ENCODE measurements at places on chromosomes 12 and 14. TPM values are rescaled to one million over a fixed set of nuclear protein-coding genes. Genes with fewer than 3 reads are reported as not detected.

The AREL1 gene
- 20.3 TPM for total RNA-seq

- DNase-seq = no peak
These were observed 174.5 kb downstream of the ETNK1 start for GRCh38 chr12:22799503-22799902.

DNA sequence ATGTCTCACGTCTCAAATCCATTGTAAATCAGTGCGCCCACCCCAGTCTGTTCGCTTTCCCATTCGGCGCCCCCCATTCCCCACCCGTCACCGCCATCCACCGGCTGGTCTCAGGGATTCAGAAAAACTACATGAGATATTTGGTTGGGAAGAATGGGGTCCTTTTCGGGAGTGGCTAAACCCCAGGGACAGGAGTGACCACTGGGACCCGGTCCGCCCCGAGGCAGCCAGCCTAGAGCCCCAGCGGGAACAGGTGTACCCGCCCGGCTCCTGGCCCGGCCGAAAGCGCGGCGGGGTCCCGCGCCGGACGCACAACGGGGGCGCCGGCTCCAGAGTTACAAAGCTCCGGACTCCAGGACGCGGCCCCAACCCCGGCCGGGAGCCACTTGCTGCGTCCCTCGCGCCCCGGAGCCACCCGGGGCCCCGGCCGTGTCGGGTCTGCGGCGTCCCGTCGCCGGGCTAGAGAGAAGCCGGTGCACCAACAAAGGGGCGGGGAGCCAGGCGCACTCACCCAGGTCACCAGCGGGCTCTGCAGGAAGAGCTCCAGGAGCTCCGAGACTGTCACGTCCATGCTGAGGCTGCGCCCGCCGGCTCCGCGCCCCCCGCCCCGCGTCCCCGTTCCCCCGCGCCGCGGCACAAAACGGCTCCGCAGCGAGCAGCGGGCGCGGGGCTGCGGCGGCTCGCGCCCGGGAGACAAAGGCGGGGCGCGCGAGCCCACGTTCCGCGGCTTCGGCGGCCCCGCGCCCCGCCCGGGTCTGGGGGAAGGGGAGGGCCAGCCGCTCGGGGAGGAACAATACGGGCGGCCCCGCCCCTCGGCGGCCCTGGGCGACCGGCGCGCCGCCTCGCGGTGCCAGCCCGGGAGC is at the start of gene CCDC88C:
Gene CCDC88C (minus strand): TSS at position 701 of the 863 bp plus-strand sequence. CDS start 130 bp downstream, at position 571.
- DNase-seq = peak; percentile 48

- DNase-seq = peak; percentile 92
These were observed 10.3 kb upstream of the ERP27 start for GRCh38 chr12:14948672-14949071.

DNA sequence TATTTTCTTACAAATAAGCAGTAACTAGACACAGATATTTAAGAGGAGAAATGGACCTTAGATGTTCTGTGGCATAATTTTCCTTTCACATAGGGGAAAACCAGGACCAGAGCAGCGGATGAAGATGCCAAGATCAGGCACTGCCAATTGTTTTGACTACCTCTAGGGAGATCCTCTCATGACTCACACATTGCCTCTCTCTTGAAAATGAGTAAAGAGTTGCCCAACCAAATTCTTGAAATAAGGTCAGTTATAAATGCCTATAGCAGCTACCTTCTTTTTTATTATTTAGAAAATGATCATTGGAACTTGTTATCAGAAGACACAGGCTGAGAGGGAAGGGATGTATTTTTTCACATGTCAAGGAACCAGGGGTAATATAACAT is 263.4 kb upstream of the PLEKHG7 start:
- peak; percentile 75 for DNase-seq

GRCh38 chr14:87461704-87462103 is 531.3 kb downstream of the GALC start:
- no peak for DNase-seq

- DNase-seq = no peak
These were observed 79.1 kb upstream of the EEA1 start for GRCh38 chr12:93008044-93008778.

GRCh38 chr14:84403585-84403984 is 1126.4 kb upstream of the FLRT2 start:
- no peak for DNase-seq

DNA sequence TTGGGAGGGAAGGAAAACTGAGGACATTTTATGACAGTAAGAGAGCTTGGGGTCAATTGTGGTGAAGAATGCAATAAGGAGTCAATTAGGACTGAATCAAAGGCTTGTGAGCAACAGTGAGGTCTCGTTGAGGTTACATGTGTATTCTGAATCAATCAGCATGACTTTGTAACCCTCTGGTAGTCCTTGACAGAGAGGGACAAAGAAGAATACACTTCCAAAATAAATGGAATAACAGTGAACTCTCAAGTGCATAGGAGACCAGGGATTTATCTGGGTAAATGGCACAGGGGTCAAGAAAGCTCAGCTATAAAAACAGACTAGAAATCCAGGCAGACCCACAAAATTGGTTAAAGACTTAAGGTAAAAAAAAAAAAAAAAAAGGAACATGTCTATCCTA is 85.1 kb upstream of the NAV3 start:
- no peak for DNase-seq

GRCh38 chr14:32121536-32121935 is 44.4 kb downstream of the ARHGAP5 start:
- no peak for DNase-seq

DNA sequence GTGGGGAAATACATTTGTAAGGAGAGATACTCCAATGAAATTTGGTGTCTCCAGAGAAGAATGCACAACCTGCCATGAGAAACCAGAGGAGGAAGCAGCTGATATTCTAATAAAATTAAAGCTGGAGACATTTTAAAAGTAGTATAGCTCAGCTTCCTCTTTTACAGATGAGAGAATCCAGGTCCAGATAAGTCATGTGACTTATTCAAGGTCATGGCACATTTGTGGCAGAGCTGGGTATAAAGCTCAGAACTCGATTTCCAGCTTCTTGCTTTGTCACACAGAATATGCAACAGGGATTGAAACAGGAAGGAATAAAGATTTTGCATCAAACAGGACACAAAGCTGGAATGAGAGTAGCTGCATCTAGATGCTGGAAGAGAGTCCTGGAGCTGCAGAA is 174.8 kb downstream of the EMP1 start:
- DNase-seq = no peak

DNA sequence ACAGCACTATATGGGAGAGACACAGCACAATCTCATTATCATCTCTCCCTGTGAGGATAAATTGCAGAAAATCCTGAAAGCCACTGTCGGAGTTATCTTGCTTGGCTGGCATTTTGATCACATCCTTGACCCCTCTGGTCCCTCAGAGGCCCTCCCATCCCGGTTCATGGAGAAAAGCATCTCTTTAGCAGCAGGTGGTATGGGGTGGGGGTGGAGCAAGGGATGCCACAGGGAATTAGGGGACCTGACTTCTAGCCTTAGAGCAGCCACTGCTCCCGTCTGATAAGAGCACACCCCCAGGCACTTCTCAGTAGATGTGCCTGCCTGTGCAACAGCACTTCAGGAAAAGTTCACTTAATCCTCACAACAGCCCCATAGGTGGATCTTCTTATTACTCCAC is 38.6 kb downstream of the GRIN2B start:
- no peak for DNase-seq

GRCh38 chr12:6548966-6549683 is 6.7 kb downstream of the IFFO1 start:
- DNase-seq = peak; percentile 59

- DNase-seq = no peak
These were observed 4.7 kb downstream of the MGP start for GRCh38 chr12:14880890-14881453.

The CLIP1 gene
- total RNA-seq = 20.4 TPM

DNA sequence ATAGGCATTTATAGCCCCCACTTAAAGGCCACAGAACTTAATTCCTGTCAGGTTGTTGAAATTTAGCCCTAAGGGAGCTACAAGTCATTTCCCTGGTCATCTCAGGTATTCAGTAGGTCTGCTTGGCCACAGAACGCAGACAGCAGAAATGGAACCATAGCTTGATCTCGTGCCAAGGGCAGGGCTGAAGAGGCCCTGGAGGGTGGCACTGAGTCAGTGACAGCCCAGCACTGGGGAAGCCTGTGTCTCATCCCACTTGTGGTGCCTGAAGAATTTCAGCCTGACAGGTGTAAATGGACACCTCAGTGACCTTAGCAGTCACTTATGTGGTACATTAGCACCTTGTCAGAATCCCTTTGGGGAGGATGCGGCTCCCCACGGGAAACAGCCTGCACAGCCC is 6.6 kb downstream of the PRKAB1 start:
- DNase-seq = no peak

The MNAT1 gene
- total RNA-seq = 81.6 TPM

GRCh38 chr12:12398026-12398859 is 41.4 kb downstream of the BORCS5 start:
- DNase-seq = peak; percentile 88

The KRT75 gene
- 0.02 TPM for total RNA-seq

The CD163 gene
- not detected for total RNA-seq

DNA sequence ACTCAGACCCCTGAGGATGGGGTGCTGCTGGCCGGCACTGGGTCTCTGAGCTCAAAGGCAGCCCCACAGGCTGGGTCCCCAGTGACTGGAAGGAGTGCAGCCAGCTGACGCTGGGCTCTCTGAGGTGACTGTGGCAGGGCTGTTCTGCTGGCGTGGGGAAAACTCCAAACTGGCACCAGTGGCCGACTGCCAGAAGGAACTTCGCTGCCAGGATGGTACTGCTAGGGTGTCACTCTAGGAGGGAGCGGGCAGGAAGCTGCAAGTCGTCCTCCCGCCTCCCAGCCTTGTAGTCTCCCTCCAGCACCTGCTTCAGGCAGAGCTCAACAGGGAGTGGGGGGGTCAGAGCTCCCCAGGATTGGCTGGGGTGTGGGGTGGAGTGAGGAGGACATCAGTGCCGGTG is 41.3 kb downstream of the CDC42BPB start:
- no peak for DNase-seq

GRCh38 chr12:21296751-21297406 is 37.8 kb downstream of the SLCO1A2 start:
- peak; percentile 9 for DNase-seq

DNA sequence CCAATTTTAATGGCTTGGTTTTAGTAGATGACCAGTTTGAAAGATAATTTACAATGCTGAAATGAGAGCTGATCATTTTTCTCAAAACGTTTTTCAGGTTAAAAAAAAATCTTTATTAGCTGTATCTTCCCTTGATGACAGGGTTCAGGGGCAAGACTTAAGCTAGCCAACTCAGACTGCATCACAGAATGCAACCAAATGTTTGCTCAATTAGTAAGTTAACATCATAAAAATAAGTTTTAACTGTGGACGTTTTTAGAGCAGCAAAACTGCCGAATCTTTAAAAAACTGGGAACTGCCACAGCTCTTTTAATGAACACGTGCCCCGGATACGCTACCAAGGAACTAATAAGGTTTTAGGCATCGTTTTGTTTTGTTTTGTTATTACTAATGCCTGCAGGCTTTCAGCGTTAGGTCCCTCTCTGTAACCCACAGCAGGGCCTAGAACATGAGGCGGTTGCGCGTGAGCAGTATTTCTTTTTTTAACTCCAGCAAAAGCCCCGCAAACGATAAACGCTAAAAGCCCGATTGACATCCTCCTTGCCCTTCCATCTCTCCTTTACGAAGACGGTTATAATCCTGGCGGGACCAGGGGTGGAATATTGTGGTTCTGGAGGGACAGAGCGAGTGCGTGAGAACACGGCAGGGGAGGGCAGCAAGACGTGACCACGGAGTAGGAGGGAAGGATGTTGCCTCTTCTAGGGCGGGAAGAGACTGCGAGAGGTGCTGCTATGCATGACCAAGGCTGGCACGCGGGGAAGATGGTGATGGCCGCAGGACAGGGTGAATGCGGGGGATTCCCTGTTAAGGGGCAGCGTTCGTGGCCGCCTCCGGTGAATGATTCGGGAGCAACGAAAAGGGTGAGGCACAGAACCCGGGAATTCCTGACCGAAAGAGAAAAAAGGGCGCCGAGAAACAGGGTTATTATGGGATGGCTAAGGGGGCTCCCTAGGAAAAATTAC is 652 bp downstream of the SUPT16H start:
- peak; percentile 74 for DNase-seq

DNA sequence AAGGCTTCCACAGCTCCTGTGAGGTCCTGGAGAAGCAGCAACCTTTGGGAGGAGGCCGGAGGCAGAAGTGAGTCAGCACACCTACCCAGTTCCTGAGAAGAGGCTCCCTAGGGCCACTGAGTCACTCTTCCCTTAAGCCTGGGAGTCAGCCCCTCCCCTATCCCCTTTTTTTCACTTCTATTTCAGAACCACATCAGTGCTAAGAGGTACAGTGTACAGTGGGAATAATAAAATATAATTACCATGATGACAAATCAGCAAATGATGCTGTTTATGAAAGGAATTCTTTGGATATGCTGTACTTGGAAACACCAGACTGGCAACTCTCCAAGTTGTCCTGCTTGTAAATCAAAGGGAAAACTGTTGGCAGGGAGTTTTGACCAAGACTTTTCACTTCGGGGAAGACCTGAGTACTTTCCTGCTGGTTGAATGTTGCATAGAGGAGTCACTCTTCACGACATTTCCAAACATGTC is 7.8 kb upstream of the TBPL2 start:
- DNase-seq = peak; percentile 99

GRCh38 chr14:71475916-71476315 is 456.3 kb upstream of the RGS6 start:
- no peak for DNase-seq

DNA sequence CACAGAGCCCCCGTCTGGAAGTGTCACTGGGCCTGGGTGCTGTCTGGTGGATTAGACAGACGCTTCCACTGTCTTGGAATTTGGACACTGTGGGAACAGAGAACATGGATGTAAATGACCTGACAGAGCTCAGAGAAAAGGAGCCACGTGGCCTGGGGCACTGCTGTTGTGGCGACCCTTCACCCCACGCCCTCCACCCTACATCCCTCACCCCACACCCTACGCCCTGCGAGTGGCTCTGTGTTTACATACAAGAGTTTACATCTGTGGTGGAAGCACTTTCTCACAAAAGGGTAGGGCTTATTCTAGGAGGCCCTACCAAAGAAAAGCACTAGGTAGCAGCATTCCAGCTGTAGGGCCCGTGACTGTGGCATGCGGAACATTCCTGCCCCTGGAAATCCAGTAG is 47.7 kb downstream of the B4GALNT3 start:
- no peak for DNase-seq

DNA sequence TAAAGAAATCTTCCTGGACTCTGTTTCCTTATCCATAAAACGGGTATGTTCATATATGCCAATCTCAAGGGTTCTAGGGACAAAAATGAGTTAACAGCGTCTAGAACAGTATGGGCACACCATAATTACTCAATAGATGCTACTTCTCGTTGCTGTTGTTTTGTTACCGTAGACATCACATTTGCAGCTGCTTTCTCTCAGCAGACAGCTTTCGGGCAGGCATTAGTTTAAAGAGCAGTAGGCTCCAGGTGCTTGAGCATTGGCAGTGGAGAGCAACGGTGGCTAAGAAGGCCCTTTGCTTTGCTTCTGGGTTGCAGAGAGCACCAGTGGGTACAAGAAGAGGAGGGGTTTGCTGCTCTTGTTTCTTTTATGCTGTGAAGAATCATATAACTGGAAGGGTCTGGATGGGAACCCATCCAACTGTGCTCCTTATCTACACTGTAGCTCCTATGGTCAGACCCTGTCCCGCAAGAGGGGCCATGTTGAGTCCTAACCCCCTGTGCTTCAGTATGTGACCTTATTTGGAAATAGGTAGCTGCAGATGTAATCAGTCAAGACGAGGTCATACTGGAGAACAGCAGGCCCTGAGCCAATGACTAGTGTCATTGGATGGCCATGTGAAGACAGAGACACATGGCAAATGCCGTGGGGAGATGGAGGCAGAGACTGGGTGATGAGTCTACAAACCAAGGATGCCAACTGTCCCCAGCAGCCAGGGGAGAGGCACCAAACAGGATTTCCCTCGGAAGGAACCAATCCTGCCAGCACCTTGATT is 120.0 kb downstream of the RBM19 start:
- DNase-seq = no peak

Data from M059J (cell line).